Activated naive CD8-positive, alpha-beta T cell treated with anti-CD3 and anti-CD28 coated beads, Interleukin-2, amount 50 U/mL, for 16 hours (primary cell): ENCODE measurements at places on chromosomes 6 and 20.

DNA sequence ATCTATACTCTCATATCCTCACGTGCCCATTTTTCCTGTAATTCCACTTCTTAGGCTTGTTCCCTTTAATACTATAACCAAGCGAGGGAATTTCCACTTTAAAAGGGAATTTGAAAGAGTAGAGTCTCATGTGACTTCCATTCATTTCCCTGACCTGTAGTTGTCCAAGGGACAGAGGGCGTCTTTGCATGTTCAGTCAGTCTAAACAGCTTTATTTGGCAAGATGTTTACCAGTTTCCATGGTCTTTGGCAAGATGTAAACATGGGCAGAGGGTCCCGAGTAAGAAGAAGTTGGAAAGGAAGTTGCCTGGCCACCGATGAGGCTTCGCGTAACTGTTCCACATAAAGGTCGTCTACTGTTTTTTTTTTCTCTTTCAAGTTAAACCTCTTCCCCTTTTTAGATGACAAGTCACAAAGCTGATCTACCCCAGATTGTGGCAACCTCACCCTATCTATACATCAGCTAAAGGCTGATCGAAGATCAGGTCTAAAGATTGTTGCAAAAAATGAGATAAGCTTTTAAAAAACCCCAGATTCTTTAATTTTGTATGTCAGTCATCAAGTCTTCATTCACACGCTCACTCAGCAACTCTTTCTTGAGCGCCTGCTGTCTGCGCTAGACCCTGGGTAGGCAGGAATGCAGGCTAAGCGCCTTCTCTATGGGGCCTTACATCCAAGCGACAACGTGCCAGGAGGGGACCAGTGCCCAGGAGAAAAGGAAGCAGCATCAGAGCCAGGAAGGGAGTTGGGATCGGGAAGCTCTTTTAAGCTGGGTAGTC lies 31.7 kb upstream of the CCR6 start:
- no peak for DNase-seq

- no peak for DNase-seq
These were observed 1.1 kb upstream of the APOBEC2 start for GRCh38 chr6:41051873-41052272.

DNA sequence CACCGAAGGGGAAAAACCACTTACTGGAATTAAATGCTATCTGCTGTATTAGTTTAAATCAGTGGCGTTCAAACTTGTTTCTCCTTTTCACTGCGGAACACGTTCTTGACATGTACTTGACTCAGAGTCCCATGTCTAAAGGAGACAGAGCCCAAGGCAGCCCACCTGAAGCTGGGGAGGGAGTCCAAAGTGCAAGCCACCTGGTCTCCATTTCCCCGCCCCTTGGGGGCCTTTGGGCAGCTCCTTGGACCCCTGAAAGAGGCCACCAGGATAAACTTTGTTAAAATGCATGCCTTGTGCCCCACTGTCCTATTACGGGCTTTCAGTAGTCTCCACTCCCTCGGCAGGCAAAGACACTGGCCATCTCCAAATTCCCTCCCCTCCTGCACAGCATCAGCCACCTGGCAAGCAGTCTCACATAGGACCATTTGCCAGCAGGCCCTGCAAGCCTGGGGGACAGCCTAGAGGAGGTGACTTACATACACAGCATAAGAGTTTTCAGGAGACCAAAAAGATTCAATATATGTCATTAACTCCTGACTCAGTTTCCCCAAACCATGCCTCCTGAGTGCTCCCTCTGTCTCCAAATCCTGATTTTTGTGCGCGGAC lies 6.7 kb downstream of the PCK1 start:
- DNase-seq = no peak

DNA sequence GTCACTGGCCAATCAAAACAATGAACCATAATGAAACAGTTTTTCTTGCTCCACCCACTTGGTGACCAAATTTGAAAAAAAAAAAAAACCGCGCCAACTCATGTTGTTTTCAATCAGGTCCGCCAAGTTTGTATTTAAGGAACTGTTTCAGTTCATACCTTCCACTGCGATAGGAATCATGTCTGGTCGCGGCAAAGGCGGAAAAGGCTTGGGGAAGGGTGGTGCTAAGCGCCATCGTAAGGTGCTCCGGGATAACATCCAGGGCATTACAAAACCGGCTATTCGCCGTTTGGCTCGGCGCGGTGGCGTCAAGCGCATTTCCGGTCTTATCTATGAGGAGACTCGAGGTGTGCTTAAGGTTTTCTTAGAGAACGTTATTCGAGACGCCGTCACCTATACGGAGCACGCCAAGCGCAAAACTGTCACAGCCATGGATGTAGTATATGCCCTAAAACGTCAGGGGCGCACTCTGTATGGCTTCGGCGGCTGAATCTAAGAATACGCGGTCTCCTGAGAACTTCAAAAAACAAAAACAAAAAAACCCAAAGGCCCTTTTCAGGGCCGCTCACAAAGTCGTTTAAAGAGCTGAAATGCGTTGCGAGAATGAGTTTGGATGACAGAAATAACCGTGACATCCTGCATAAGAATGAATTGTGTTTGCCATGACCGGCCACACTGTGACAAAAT lies 16.7 kb downstream of the HFE start:
- peak; percentile 74 for DNase-seq

- no peak for DNase-seq
These were observed 2.7 kb downstream of the SLC2A10 start for GRCh38 chr20:46712056-46712636.

- DNase-seq = no peak
These were observed 236.4 kb downstream of the FOXA2 start for GRCh38 chr20:22348010-22348409.

DNA sequence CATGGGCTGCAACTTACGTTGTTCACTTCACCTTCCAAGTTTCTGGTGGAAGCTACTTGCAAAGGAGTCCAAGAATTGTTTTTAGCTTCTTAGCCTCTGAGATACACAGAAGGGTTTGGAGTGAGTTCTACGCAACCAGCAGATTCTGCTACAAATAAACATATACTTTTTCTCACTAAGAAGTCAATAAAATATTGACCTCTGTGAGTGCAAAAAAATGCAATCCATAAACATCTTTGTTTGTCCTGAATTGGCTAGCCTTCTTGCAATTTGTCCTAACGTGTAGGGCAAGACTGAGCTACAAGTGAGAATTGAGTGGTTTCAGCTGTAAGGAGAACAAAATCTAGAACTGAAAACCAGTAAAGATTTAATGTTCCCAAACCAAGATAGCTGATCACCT lies 26.2 kb upstream of the E2F3 start:
- DNase-seq = no peak

- no peak for DNase-seq
These were observed 178.8 kb downstream of the ZFAND3 start for GRCh38 chr6:37998366-37998765.

- no peak for DNase-seq
These were observed 481 bp downstream of the ZNF133 start for GRCh38 chr20:18288749-18289267.

GRCh38 chr6:160055813-160056212 lies 65.8 kb upstream of the SLC22A1 start:
- no peak for DNase-seq

DNA sequence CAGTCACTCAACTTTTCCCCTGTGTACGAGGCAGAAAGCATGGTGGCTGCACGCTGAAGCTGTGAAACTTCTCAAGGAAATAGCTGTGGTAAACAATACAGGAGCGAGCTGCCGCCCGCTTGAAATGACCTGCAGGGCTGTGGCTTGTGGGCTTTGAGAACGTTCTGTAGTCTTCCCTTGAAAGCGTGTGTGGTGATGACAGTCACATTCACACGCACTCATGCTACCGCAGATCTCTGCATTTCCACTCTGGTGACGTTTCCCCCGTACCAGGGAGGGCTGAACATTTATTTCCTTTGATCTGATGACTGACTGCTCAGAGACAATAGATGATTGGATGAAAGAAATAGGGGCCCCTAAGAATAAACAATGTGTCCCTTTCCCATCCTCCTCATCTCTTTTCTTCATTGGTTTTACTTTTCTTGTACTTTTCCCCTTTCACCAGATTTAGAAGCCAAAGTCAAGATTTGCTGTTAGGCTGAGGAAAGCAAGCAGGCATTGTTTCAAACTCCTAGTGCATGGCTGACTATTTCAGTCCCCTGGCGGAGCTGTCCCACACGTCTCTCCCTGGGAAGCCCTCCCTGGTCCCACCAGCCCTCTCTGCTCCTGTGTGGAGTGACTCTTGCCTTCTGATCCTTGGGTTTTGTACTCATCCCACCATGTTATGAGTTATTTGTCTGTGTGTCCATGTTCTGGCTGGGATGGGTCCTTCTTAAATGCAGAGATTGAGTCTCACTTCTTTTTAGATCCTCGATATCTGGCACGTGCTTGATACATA lies 3.9 kb downstream of the SYTL3 start:
- peak; percentile 67 for DNase-seq

- no peak for DNase-seq
These were observed 40.7 kb downstream of the STK38 start for GRCh38 chr6:36506611-36507010.

- no peak for DNase-seq
These were observed 344.5 kb downstream of the KIF16B start for GRCh38 chr20:16228722-16229121.

GRCh38 chr6:163797296-163797845 lies 382.9 kb downstream of the QKI start:
- no peak for DNase-seq
